ENCODE measurements at places on chromosomes 7 and 10.

DNA sequence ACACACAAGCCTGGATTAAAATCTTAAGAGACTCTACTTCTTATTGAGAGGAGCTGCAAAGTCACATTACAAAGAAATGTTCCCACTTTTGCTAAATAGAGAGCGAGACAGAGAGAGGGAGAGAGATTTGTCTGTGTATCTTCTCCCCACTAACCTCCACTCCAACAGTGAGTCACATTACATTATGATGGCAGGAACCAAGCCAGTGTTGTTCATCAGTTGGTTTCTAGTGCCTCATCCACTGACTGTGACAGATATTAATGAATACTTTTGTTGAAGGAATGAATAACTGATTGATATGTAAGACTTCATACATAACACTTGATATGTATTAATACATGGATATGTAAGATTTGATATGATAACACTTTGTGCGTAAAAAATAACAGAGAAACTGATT lies 258.2 kb upstream of the SORCS1 start:
- DNase-seq, result no peak

GRCh38 chr10:68235111-68235510 lies 3.2 kb upstream of the ATOH7 start:
- no peak for DNase-seq

DNA sequence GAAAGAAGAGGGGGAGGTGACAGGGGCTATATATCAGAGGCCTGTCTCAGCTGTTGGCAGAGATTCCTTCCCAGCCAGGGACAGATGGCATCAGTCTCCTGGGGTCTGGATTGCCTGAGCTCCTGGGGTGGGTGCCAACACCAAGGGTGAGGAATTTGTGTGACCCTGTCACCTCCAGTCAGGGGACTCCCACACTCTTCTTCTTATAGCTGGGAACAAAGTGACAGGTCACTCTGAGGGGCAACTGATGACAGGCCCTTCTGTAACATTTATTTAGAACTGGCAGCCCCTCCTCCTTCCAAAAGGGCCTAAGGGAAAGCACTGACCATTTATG lies 53.7 kb upstream of the DUSP5 start:
- no peak for DNase-seq

DNA sequence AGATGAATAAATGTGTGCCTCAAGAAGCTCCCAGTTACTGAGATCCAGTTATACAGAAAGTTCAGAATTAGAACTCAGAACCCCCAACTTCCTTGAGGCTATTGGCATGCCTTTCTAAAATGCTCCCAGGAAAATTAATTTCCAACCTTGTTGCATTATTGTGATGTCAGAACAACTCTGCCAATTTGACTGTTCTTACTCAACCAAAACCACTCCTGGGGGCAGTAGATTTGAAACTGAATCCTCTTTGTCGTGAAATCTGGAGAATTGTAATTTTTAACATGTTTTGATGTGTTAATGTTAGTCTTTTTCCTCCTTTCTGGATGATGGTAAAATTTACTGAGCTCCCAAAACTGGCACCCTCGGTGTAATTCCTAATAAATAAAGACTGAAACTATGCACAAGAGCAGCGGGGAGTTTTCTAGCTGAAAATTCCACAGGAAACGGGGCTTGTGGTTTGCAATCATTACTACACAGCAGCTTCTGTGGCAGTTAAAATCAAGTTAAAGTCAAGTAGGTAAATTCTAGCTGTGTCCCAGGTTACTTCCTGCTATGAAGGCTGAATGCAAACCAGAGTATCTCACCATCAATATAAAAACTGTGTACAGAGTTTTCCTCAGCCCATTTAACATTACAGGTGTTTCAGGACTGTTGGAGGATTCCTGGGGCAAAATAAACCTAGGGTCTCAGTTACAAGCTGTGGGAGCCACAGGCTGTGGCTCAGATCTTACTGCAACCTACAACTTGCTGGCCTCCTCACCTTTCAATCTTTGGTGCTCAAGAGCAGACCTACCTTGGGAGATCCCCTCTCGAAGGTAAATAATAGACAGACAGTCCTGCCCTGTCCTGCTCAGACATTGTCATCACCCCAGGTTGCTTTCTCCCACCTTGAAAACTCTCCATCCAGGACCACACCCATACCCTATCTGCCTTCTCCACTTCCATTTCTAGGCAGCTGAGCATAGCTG lies 156.3 kb upstream of the KMT2E start:
- peak; percentile 19 for DNase-seq

GRCh38 chr7:137454246-137454724 lies 110.8 kb upstream of the PTN start:
- DNase-seq, result peak; percentile 6

DNA sequence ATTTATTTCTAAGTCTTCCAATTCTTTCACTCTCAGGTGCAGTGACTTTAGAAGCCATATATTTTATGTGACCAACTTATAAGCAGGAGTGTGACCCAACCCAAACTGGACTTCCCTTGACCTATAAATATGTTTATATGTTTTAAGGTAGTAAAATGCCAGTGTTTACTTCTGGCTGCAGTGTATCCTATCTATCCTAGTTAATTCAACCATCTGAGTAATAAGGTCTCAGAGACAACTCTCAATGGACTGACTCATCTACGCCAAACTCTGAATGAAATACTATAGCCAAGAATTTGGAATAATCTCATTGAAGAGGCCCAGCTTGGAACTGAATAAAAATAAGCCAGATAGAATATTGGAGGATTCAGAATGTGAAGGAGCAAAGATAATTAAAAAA lies 544.5 kb upstream of the SORCS1 start:
- DNase-seq, result no peak

DNA sequence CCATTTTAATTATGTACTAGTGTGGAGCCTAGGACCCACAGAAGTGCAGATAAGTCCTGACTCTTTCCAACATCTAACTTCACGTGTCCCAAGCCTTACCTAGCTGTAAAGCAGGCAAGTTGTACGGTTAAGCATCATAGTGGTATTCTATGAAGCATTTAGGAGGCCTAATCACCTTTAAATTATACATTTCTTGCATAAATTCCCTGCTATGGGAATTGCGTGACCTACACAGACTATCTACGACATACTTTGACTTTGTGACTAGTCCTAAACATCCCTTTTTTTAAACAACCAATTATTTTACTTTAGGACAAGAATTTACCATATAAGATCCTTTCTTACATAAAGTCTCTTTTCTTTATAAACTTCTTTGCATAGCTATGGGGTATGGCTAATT lies 37.7 kb upstream of the LRGUK start:
- DNase-seq, result no peak

- no peak for DNase-seq
Observed at GRCh38 chr7:2202901-2203765, 29.6 kb downstream of the MAD1L1 start.

DNA sequence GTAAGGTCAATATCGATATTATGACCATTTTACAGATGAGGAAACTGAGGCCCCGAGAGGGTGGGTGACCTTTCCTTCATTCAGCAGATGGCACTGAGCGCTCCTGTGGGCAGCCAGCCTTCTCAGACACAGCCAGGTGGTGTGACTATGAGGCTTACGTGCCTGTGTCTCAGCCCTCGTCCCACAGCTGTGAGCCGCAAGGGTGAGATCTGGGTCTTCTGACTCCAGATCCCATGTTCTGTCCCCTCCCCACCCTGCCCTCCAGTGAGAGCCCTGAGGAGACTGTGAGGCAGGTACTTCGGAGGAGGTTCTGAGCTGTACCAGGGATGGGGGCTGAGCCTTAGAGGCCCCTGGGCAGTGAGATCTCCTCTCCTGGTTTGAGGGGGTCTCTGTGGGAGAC lies 613.8 kb upstream of the FOXK1 start:
- DNase-seq, result no peak

DNA sequence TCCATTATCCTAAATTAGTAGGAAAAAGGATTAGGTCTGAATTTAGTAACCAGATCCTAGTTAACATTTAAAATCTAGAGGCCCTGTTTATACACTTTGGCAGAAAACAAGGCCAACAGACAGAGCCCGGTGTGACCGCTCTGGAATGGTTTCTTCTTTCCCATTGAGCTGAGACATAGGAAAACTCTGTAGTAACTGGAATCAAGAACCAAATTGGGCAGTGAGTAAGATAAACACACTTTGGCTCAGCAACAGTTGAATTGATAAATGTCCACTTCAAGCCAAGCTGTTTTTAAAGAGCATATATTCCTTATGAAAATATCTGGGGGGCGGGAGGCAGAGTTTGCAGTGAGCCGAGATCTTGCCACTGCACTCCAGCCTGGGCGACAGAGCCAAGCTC lies 343.7 kb upstream of the SEMA3A start:
- no peak for DNase-seq

DNA sequence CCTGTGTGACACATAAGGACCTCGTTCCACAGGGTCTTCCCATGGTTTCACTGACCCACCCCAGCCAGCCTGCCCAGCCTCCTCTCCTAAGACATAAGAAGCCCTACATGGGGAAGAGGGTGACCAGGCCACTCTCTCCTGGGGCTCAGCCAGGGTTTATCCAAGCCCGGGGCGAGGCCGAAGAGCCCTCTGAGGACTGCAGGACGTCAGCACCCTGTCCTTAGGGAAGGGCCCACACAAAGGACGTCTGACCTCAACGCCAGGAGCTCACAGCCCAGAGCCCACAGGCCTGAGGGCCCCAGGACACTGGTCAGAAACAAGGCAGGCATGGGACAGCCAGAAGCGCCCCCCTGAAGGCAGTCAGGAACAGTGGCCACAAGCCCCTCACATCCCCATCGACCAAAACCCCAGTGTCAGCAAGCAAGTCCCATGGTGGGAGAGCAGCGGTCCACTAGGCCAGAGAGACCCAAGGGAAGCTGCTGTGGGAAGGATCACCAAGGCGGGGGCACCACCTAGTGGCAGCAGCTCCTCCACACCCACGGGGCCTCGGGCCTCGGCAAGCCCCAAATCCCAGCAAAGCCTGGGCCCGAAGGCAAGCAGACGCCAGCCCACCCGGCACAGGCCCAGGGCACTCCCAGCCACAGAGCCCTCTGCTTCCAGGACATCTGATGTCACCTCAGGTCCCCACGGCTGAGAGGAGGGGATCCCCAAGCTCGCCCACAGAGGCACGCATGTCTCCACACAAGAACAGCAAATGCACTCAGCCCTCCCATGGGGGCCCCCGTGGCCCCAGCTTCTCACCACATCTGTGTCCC lies 23.4 kb downstream of the MAD1L1 start:
- DNase-seq, result peak; percentile 31

- no peak for DNase-seq
Observed at GRCh38 chr7:24972991-24973390, 7.0 kb downstream of the OSBPL3 start.

- peak; percentile 18 for DNase-seq
Observed at GRCh38 chr7:151631570-151631952, 111.9 kb upstream of the RHEB start.

DNA sequence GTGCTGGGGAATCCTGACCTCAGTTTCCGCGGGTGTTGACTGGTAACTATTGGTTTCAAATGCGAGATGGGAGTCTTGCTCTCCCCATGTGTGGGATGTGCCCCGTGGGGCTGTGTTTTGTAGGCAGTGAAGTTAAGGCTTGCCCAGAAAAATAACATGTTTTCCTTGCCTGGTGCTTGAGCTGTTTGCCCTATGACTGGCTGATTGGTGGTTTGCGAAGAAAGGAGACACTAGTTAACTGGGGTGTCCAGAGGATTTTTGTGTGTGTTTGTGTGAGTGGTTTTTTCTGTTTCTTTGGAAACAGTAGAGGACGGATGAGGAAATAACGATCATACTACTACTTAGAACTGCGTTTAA lies 61.9 kb downstream of the CREB5 start:
- DNase-seq, result no peak

GRCh38 chr7:92110857-92111256 lies 23.4 kb downstream of the CYP51A1 start:
- DNase-seq, result no peak

- DNase-seq, result no peak
Observed at GRCh38 chr7:100673942-100674410, 436 bp downstream of the GNB2 start.

GRCh38 chr10:133311570-133311969 lies 2.9 kb downstream of the ZNF511 start:
- DNase-seq, result no peak

DNA sequence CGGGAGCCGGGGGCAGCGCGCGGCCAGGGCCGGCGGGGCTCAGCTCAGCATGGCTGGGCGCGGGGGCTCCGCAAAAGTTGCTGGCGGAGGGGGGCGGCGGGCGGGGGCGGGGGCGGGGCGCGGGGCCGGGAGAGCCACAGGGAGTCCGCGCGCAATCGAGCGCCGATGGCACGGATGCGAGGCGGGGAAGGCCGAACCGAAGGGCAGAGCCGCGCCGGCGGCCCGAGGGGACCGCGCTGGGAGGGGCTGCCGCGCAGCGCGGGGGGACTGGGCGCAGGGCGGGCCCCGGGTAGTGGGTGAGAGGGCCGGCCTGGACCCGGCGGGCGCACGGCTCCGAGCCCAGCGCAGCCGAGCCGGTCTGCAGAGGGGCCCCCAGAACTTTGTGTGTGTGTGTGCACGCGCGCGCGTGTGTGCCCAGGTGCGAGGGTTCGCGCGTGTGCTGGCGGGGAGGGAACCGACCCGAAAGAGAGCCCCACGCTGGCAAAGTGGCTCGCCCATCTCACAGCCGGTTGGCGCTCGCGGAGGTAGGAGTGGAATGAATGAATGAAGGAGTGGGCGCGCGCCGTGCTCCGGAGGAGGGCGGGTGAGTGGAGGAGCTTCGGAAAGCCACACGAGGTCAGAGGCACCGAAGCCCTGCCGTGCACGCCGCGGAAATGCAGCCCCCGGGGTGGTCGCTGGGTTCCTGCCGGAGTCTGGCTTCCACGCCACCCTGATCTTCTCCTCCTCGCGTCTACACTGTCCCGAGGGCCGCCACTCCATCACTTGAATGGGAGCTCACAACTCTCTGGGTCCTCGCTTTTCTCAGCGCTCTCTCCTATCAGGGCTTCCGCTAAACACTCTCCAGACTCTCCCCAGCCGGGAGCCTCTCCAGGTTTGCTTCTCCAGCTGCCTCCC lies at the start of gene HIPK2:
Gene HIPK2, minus strand, starts transcription at position 51 of the 894 bp plus-strand sequence. CDS start 375 bp downstream, outside the sequence.
- peak; percentile 53 for DNase-seq

DNA sequence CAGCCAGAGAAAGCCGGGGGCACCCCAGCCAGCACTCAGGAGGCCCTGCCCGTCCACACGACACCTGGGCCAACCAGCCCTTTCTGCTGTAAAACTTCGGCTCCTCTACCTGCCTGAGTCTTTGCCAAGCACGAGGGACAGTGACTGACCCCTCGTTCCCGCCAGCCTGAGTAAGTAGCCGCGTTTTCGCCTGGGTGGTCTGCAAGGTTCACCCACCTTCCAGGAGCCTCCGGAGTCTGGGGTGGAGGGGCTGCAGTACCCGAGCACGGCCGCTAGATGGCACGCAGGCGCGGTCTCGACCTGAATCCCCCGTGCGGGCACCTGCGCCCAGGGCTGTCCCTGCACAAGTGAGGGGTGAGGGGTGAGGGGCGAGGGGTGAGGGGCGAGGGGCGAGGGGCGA lies 192.7 kb downstream of the PTPRN2 start:
- DNase-seq, result peak; percentile 5

DNA sequence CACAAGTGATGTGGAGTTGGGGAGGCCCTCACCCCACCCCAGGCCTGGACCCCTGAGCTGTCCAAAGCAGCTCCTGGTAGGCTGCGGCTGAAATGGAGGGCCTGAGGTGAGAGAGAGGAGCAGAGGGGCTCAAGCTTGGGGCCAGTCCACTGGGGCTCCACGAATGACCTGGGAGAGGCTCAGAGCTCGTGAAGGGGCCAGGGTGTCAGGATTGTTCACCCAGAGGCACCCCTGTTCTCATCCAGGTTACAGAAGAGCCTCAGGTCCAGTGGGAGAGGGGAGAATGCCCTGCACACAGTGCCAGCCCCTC lies 102.2 kb upstream of the RET start:
- no peak for DNase-seq
